A549 (cell line): ENCODE measurements at places on chromosomes 6 and 20.

GRCh38 chr20:57943950-57944349, 234.1 kb upstream of the PMEPA1 start:
- no peak for DNase-seq

- DNase-seq: no peak
Measured at GRCh38 chr6:38813041-38813823, 98.1 kb downstream of the DNAH8 start.

- DNase-seq: no peak
Measured at GRCh38 chr6:153056308-153056707, 53.8 kb upstream of the MTRF1L start.

GRCh38 chr6:138018297-138018696, 88.9 kb downstream of the PERP start:
- DNase-seq: no peak

GRCh38 chr6:56244089-56244488, 3.3 kb downstream of the COL21A1 start:
- no peak for DNase-seq

GRCh38 chr6:152587473-152587872, 49.7 kb downstream of the SYNE1 start:
- DNase-seq: no peak

GRCh38 chr20:62892348-62893304, 31.0 kb upstream of the TCFL5 start:
- DNase-seq: no peak

- DNase-seq: no peak
Measured at GRCh38 chr6:148332088-148332487, 10.6 kb upstream of the SASH1 start.

- no peak for DNase-seq
Measured at GRCh38 chr20:37927410-37928095, 24.6 kb downstream of the VSTM2L start.

DNA sequence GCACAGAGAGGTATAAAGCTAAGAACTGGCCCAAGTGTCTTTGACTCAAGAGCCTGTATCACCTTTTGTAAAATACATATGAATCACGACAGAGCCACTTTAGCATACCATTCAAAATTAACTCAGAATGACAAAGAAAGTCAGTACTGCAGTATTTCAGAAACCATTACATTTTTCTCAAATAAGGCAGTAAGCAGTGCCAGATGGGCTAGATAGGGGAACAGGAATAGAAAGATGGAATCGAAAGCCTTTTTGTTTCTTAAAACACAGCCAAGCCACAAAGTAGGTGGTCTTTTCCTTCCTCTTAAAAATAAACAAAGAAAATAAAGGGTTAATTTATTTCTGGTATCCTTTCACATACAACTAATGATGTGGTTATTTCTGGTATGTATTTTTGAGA, 10.3 kb downstream of the CLDN20 start:
- DNase-seq: no peak

- DNase-seq: no peak
Measured at GRCh38 chr20:44756011-44756688, 10.5 kb downstream of the KCNK15 start.

- no peak for DNase-seq
Measured at GRCh38 chr20:6870559-6870958, 103.1 kb downstream of the BMP2 start.

DNA sequence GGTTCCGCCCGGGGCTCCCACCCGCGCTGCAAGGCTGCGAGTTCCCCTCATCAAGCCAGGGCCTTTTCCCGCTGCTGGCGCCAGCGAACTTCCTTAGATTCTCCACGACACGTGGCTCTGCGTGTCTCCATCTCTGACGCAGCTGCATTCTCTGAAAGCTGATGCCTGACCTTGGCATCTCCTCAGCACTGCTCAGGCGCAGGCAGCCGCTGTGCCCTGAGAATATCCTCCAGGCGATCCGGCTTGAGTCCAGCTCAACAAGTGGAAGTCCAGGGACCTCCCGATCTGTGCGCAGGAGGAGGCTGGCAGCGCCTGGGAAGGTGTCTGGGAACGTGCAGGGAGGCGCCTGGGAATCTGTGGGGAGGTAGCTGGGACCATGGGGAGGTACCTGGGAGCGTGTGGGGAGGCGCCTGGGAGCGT, 171.2 kb upstream of the THBS2 start:
- no peak for DNase-seq

GRCh38 chr6:12544821-12545565, 171.6 kb upstream of the PHACTR1 start:
- no peak for DNase-seq

DNA sequence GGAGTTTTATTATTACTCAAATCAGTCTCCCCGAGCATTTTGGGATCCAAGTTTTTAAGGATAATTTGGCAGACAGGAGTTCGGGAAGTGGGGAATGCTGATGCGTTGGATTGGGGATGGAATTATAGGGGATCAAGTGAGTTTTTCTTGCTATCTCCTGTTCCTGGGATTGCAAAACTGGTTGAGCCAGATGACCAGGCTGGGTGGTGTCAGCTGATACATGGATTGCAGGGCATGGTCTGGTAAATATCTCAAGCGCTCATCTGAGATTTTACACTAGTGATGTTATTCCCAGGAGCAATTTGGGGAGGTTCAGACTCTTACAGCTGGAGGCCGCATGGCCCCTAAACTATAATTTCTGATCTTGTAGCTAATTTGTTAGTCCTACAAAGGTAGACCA, 54.7 kb downstream of the ENPP1 start:
- no peak for DNase-seq

DNA sequence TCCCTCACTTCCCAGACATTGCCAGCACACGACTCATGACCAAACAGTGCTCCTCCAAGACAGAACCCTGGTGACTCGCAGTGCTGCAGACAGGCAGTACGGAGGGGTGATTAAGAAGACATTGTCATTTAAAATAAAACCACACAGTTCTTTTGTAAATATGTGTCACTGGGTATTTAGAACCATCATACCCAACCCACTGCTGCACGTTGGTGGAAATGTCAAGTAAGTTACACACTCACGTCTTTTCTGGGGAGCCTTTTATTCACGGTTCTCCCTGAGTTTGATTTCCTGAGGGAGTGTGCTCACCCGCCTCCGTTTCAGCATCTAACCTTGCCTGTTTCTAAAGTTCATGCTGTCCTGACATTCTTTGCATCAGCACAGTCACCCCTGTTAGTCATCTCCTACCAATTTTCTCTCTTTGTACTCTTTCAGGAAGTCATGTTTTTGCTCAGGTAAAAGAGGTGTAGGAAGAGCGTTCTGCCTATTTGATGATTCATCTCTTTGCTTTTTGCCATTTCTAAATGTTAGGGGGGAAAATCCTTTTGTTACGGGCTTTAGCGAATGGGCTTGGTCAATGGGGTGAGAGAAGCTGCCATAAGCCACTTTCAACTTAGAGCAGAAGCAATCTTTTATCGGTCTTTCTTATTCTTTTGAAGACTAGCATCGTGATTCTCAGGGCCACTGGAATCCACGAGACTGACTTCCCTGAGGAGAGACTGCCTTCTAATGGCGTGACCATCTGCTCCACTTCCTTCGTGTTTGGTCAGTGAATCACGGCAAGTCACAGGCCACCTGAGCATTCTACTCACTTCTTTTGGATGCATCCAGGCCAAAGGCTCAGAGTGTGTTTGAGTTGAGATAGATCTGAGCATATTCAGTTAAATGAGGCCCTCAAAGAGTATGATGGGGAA, 512.8 kb upstream of the JARID2 start:
- DNase-seq: peak; percentile 53

GRCh38 chr6:32116674-32117073, 7.5 kb upstream of the TNXB start:
- peak; percentile 51 for DNase-seq

DNA sequence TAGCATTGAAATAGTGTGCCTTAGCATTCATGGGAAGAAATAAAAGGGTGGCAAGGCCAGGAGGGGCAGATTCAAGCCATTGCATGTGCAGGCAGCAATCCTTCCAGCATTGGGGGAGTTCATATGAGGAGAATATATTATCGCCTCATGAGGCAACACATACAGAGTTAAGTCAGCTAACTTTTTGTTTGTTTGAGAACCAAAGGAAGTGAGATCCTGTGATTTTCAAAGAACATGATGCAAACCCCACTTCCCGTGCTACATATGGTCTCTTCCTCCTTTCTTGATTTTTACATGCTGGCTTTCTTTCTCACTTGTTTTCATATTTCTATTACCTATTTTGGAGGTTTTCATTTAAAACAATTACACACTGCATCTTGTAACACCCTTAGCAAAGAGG, 579.7 kb upstream of the ARID1B start:
- no peak for DNase-seq

GRCh38 chr6:74902846-74903245, 303.0 kb downstream of the COL12A1 start:
- no peak for DNase-seq

- DNase-seq: no peak
Measured at GRCh38 chr20:32707691-32708581, 34.2 kb upstream of the C20orf203 start.

- DNase-seq: no peak
Measured at GRCh38 chr6:167108278-167108677, 14.6 kb upstream of the CCR6 start.

DNA sequence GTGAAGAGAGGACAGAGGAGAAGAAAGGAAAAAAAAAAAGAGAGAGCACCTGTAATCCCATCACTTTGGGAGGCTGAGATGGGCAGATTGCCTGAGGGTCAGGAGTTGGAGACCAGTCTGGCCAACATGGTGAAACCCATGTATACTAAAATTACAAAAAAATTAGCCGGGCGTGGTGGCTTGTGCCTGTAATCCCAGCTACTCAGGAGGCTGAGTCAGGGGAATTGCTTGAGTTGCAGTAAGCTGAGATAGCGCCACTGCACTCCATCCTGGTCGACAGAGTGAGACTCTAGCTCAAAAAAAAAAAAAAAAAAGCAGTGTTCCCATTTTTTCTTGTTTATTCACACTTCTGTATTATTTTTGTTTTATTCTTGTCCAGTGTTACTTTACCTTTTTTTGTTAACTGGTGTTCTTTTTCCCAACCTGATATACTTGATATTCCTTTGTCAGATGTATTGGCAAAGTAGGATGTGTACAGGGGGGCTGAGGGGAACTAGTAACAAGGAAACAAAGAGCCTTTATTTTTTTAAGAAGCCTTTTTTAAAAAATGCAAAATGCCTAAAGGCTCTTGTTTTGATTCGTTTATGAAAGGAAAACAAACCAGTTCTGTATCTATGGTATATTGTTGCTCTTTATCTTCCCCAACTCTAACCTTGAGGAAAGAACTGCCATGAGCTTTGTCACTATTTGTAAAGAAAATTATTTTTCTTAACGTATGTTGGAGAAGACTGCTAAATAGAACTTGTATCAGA, 22.3 kb downstream of the COL19A1 start:
- DNase-seq: no peak

- no peak for DNase-seq
Measured at GRCh38 chr20:24764027-24764793, 184.9 kb upstream of the CST7 start.

DNA sequence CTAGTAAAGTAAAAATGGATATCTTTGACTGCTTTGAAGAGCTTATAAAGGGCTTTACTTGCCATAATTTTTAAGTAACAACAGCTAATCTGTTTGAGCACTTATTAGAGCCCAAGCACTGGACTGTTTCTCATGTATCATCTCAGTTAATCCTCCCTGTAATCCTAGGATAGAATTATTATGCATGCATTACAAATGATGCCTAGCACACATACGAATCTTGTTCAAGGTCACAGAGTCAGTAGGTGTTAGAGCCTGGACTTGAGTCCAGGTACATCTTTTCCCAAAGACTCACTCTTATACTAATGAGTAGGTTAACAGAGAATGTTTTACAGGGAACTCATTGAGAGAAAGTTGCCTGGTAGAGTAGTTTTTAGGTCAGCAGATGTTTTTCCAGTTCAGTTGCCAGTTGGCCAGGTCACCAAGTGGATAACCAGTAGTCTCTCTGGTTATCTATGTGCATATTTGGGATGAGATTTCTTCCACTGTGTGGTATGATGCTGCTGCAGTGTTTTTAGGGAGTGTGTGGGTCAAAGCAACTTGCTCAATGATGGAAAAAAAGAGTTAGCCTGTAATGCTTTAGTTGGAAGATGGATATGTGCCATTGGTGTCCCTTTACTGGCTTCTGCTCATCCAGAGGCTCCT, 32.3 kb upstream of the LAMA4 start:
- no peak for DNase-seq

GRCh38 chr6:10529231-10529801, 8.2 kb downstream of the GCNT2 start:
- DNase-seq: no peak

- no peak for DNase-seq
Measured at GRCh38 chr6:121904559-121904958, 469.1 kb downstream of the GJA1 start.

DNA sequence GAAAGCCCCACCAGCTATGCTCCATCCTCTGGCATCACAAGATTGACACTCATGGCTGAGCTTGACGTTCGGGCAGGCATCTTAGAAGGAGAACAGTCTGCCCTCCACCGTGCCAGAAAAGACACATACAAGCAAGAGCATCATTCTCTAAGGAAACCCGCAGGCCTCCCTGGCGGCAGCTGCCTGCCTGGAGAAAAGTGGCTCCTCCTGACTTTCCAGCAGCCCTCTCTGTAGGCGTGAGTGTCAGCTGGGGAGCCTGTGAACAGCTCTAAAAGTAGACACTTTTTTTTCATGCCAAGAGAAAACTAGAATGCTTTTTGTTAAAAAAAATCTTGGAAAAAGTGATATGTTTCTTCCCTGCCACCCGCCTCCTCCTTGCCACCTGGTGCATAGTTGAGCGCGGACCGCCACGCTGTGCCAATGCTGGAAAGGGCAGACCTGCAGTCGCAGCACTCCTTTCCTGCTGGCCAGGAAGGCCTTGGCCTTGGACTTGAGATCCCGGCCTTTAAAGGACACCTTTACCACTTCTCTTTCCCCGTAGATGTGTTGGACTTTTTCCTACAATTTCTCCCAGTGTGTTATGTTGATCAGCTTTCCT, 29.7 kb upstream of the INSM1 start:
- no peak for DNase-seq

DNA sequence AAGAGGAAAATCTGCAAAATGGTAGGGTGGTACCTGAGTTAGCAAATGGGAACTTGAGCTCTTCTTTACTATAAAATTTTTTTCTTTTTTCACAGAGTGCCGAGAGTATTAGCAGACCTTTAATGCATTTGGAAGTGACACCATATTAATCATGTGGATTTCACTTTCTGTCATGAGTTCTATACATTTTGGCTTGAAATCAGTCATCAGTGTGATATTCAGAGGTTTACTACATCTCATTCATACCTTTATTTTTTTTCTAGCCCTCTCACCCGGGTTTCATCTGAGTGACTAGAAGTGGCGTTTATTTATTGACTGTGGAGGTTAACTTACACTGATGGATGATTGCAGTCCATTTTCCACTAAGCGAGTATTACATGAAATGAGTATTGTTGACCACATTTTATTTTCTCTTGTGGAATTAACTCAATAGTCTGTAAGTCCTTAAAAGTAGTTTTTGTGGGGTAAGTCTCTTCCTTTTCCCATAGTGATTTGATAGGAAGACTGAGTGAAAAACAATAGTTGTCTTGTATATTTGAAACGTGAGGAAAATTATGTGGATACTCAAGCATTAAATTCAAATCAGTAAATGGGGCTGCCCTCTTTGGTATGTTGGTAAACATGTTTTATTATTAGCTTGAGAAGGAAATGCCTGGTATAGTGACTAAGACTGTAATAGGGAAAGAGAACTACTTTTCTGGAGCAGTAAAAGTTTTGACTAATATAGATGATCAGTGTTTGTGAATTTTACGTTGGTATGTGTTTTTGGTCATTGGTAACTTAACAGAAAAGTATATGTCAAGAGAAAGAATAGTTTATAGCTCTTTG, 55.5 kb downstream of the JARID2 start:
- DNase-seq: no peak
